ENCODE measurements at places on chromosomes 12 and 14. TPM values are rescaled to one million over a fixed set of nuclear protein-coding genes. Genes with fewer than 3 reads are reported as not detected.

- no peaks in the 10 kb centered on the region for H3K27me3 ChIP-seq
- H3K36me3 ChIP-seq: no peaks in the 10 kb centered on the region
- H3K4me1 ChIP-seq: no peaks in the 10 kb centered on the region
- no peak for DNase-seq
- H3K4me3 ChIP-seq: no peak overlapping the region
Observed at GRCh38 chr14:58978343-58978742, 210.1 kb upstream of the DAAM1 start.

- H3K4me1 ChIP-seq: no peaks in the 10 kb centered on the region
- no peaks in the 10 kb centered on the region for H3K36me3 ChIP-seq
- no peak overlapping the region for H3K4me3 ChIP-seq
Observed at GRCh38 chr12:62847709-62848108, 87.2 kb downstream of the PPM1H start.

- no peak overlapping the region for H3K4me3 ChIP-seq
- no peak for DNase-seq
- no peaks in the 10 kb centered on the region for H3K27me3 ChIP-seq
- H3K36me3 ChIP-seq: peaks cover 4% of the 10 kb centered on the region
- peaks cover 36% of the 10 kb centered on the region for H3K4me1 ChIP-seq
Observed at GRCh38 chr12:88144037-88144436, 1.9 kb downstream of the TMTC3 start.

PTPRO gene
- 1.4 TPM for total RNA-seq

STAC3 gene
- total RNA-seq: 2.0 TPM

KRT81 gene
- total RNA-seq: not detected

- peaks cover 46% of the 10 kb centered on the region for H3K27me3 ChIP-seq
- peaks cover 11% of the 10 kb centered on the region for H3K36me3 ChIP-seq
- H3K4me1 ChIP-seq: peaks cover 22% of the 10 kb centered on the region
- H3K4me3 ChIP-seq: peak overlapping the region; percentile 92
- DNase-seq: no peak
- H3K27ac ChIP-seq: no peak overlapping the region
Observed at GRCh38 chr14:64541972-64542835, 1.7 kb downstream of the HSPA2 start.

All from activated naive CD8-positive, alpha-beta T cell treated with anti-CD3 and anti-CD28 coated beads for 36 hours (primary cell).